Hematopoietic multipotent progenitor cell treated with erythropoietin and hydrocortisone succinate and interleukin-3 and kit ligand, for 17 days (in vitro differentiated cells): ENCODE measurements at places on chromosomes 2 and 18.

GRCh38 chr2:11967946-11968465 is 221.6 kb downstream of the LPIN1 start:
- DNase-seq, result peak; percentile 48

- DNase-seq, result no peak
Observed at GRCh38 chr2:193377789-193378188, 1183.1 kb upstream of the TMEFF2 start.

DNA sequence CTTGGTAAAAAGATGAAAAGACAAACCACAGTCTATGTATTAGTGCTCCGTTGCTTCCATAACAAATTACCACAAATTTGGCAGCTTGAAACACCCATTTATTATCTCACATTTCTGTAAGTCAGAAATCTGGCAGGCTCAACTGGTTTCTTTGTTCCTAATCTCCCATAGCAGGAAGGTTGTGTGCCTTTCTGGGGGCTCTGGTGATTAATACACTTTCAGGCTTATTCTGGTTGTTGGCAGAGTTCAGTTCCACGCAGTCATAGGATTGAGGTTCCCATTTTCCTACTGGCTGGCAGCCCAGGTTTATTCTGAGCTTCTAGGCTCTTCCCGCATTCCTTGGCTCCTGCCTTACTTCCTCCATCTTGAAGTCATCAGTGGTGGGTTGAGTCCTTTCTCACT is 189.3 kb downstream of the ANAPC1 start:
- no peak for DNase-seq

- peak; percentile 76 for DNase-seq
Observed at GRCh38 chr2:29196792-29197788, 81.9 kb downstream of the CLIP4 start.

- DNase-seq, result no peak
Observed at GRCh38 chr18:3967359-3968180, 487.5 kb downstream of the DLGAP1 start.

GRCh38 chr18:59300676-59301285 is 17.7 kb downstream of the CPLX4 start:
- no peak for DNase-seq

DNA sequence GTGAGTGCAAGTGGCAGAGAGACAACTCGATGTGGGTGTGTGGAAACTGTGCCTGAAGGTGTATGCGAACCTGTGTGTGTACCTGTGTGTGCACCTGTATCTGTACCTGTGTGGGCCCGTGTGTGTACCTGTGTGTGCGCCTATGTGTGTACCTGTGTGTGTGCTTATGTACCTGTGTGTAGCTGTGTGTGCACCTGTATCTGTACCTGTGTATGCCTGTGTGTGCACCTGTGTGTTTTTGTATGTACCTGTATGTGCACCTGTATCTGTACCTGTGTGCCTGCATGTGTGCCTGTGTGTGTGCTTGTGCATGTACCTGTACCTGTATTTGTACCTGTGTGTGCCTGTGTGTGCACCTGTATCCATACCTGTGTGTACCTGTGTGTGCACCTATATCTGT is 150.6 kb downstream of the MYT1L start:
- no peak for DNase-seq

- no peak for DNase-seq
Observed at GRCh38 chr2:44752761-44753160, 188.7 kb upstream of the SIX3 start.

DNA sequence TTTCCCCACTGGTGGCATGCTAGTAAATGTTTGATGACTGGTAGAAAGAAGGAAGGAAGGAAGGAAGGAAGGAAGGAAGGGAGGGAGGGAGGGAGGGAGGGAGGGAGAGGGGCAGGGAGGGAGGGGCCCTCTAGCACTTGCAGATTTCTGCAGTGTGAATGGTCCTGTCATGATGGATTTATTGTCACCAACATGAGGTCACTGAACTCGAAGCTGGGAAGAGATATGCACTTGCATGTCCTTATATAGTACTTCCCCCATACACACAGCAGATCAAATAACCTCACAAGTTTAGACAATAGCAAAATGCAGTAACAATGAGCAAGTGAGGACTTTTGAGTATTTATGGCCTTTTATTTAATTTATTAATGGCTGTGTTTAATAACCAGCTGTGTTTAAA is 44.5 kb upstream of the CXCR4 start:
- DNase-seq, result no peak

DNA sequence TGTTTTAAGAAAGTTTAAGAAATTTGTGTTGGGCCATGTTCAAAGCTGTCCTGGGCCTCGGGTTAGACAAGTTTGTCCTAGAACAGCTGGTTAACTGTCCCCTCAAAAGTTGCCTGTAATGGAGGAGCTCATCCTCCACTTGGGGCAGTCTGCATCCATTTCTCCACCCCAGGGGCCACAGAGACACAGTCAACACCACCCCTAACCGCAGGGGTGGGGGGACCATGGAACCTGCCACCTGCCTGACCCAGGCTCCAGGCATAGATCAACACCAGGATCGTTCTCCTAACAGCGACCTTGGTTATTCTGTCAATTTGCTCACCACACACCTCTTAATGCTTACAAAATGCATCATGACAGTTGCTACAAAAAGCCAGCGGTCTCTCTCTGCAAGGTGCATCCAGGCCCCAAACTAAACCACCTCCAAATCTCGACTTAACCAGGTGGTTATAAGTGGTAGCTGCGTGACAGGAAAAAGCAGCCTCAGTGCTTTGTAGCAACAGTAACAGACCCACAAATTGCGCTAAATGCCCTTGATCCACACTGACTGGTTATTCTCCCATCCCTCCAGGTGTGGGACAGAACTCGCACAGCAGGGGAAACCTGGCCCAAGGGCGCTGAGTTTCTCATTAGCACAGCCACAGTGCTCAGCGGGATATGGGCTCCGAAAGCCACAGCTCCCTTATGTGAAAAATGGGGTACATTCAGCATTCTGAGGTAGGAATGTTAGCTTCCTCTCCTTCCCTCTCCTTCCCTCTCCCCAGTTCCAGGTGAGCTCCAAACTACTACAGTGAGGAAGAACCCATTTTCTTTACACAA is 48.0 kb downstream of the HDLBP start:
- no peak for DNase-seq
